ENCODE measurements at places on chromosomes 12 and 14.

DNA sequence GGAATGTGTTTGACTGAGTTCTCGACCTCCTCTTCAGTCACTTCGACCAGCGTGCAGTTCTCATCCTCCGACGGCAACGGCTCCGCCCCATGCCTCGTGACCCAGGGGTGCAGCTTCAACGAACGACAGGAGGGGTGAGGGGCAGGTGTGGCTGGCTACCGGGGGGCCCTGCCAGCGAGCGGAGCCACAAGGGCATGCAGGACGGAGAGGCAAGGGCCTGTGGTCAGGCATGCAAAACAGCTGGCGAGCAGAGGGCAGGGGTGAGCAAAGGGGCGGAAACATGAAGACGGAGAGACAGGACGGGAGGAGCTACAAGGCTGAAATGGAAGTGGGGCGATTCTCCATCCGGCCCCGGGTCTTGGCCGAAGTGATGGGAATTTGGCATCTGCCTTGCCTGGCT lies 38.7 kb downstream of the P2RX4 start:
- DNase-seq = no peak

DNA sequence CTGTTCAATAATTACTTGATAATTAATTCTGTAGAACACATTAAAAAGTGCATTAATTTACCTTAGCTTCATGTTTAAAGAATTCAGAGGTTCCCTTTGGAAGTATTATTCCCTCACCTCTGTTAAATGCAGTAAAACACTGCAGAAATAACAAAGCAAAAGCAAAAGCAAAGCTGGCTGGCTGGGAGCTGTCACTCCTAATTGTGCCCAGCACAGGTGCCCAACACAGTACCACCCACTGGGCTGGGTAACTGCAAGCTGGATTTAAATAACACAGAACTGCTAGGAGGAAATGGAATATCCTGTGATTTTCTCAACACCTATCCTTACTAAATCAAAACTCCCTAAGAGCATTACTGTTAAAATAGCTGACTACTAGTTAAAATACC lies 72.6 kb downstream of the SLC2A13 start:
- no peak for DNase-seq

DNA sequence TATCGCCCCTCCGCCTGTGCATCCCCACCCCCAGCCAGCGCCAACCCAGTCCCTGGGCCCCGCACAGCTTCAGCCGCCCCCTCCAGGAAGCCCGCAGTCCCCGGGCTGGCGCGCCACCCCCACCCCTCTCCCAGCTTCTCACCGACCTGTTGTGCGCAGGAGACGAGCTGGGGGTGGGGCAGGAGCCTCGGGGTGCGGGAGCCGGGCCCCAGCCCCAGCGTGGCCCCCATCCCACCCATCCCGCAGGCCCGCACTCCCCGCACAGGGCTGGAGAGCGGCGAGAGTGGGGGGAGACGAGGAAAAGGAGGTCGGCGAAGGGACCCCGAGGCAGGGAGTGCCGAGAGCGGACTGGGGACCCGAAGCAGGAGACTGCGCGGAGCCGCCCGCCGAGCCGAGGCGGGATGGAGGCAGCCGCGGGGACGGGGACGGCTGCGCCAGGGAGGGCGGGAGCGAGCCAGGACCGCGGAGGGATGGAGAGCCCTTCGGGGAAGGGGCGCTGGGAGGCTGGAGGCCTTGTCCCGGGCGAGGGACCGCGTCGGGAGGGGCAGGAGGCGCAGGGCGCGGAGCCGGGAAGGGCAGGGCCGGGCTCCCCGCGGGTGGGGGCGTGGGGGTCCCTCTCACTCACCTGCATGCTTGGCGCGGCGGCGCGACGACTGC lies 498 bp downstream of the PIANP start:
- DNase-seq = no peak

DNA sequence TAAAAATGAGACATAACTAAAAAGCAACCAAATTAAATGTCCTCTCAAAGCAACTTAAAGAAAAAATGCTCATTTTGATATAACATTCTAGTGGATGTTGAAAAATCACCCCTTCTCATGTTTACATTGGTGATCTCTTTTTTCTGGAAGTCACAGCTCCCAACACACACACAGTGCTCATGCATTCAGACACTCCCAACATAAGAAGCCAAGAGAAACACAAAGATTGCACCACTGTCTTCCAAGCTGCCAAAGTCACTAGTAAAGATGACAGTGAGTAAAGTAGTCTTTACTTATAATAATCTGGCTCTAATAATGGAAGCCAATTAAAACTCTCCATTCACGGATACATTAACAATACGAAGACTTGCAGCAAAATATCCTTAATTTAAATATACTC lies 218.4 kb downstream of the NTF3 start:
- DNase-seq = no peak

- DNase-seq = no peak
Observed at GRCh38 chr14:66015071-66015780, 470.9 kb upstream of the CCDC196 start.

DNA sequence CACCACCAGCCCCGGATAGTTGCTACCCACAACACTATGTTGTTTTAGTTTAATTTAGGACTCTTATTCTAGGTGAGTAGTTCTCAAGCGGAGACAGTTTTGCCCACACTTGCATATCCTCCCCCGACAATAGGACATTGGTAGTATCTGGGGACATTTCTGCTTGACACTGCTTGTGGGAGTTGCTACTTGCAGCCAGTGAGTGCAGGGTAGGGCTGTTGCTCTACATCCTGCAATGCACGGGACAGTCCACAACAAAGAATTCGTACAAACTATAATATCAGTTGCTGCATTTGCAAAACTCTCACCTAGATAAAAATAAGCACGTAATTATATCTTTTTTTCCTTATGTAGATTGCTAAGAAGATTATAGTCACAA lies 111.8 kb upstream of the DNM1L start:
- DNase-seq = no peak

DNA sequence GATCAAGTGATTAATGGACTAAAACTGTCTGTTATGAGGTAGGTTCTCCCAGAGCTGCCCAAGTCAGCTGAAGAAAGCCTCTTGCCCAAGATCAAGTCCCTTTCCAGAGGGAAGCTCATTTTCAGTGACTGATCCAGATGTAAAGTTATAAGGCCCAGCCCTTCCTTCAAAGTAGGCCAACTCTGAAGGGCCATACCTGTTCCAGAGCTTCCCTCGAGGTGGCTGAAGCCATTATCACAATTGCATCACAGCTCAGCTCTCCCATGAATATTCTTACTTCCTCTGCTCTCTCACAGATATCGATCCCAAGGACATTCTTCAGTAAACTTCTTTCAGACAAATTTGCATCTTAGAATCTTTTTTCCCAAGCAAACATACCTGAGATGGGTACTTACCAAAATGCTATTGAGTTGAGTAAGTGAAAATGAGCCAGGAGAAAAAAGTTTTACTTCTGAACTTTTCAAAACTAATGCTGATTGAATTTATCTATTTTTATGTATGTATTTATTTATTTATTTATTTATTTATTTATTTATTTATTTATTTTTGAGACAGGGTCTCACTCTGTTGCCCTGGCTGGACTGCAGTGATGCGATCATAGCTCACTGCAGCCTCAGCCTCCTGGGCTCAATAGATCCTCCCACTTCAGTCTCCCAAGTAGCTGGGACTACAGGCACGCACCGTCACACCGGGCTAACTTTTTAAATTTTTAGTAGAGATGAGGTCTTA lies 42.6 kb upstream of the USP15 start:
- no peak for DNase-seq

- DNase-seq = no peak
Observed at GRCh38 chr14:104739026-104739425, 13.9 kb upstream of the SIVA1 start.

- no peak for DNase-seq
Observed at GRCh38 chr14:51495319-51495718, 156.4 kb upstream of the FRMD6 start.

GRCh38 chr12:18160901-18161300 lies 70.9 kb upstream of the RERGL start:
- no peak for DNase-seq

- no peak for DNase-seq
Observed at GRCh38 chr14:79037593-79037992, 867.4 kb downstream of the NRXN3 start.

DNA sequence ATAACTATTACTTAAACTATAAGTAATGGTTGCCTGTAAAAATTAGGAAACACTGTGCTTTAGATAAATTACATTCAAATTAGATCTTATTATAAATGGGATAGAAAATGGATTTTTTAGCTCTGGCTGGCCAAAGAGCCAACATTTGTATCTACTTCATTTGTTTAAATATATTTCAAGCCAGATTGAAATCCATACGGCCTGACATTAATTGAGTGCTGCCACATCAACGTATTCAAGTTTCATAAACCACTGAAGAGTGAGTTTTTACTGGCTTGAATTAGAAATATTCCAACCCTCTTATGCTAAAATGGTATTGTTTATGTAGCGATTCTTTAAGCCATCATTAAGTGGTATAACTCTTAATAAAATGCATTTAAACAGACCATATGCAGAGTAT lies 133.3 kb downstream of the VRK1 start:
- DNase-seq = no peak

GRCh38 chr12:5280086-5280485 lies 151.8 kb upstream of the NTF3 start:
- DNase-seq = no peak

DNA sequence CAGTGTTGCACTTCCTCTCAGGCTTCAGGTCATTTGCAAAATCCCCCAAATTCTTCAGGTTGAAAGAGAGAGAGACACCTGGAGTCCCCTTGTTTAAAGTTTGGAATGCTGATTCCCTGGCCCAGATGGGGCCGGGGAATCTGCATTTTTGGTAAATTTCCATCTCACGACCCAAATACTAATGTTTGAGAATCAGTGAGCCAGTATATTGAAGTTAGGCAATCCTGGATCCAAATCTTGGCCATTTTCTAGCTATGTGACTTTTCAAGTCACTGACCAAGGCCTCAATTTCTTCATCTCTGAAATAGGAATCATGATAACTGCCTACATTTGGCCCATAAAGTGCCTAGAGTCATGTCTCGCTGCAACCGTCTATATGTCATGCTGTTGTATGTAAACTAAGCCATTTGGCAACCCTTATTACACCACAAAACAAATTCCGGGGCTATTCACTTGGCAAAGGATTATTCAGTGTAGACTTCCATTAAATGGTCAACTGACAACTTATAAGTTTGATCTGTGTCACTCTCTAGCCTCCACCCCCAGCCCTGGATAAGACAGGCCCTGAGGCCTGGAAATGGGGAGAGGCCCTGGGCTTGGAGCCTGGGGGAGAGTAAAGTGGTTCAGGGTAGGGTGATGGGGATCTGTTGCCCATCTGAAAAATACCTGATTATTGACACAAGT lies 3.7 kb upstream of the ZFP36L1 start:
- no peak for DNase-seq

DNA sequence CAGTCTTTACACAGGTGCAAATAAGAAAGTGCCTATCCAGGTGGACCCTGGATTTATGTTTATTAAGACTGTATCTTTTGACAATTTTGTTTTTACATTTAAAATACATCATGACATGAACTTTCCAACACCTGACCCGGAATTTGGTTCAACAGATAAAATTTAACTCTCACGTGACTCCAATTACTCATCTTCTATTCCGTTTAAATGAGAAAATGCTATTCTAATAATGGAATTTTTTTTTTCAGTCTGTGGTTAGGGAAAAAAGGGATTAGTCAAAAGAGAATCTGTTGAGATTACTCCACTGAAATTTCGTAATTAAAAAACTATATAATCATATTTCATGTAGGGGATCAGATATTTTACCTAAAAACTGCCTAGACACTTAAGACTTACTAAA lies 11.1 kb downstream of the VPS37B start:
- peak; percentile 50 for DNase-seq

DNA sequence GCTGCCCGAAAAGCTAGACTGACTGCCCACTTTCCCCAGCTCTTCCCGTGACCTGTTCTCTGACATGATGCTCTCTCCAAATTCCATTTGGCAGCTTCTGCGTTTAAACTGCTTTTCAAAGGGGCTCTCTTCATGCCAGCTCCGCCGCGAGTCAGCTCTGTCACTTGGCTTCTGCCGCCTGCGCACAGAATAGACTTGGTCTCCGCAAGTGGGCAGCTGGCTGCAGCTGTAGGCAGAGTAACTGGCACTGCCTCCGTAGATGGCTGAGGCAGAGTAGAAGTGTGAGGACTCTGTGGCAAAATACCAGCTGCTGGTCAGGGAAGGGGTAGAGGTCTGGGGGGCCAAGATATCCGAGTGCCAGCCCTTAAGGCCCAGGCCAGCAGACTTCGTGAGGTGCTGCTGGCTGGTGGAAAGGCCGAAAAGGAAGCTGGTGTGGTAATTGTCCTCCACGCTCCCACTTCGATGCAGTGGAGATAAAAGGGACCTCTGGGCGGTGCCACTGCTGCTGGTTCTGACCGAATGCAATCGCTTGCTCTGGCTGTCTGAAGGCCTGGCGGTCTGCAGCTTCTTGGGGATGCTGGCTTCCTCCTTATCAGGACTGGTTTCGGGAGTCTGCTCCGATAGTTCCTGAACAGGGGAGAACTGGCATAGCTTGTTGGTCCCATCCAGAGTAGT lies 85.7 kb downstream of the DUSP16 start:
- DNase-seq = no peak

GRCh38 chr14:104161602-104162367 lies 23.4 kb downstream of the KIF26A start:
- no peak for DNase-seq

DNA sequence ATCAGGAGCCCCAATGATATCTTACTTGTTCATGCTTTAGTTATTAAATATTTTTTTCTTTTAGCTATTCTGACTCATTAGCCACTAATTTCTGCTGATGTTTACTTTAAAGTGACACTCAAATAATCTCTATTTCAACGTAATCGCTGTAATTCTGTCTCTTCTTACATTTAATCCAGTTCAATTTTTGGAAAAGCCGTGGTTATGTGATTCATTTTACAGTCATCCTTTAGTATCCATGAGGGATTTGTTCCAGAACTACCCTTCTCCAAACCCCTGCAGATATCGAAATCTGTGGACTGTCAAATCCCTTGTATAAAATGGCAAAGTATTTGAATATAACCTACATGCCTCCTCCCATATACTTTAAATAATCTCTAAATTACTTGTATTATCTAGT lies 1103.4 kb downstream of the LRFN5 start:
- peak; percentile 31 for DNase-seq

DNA sequence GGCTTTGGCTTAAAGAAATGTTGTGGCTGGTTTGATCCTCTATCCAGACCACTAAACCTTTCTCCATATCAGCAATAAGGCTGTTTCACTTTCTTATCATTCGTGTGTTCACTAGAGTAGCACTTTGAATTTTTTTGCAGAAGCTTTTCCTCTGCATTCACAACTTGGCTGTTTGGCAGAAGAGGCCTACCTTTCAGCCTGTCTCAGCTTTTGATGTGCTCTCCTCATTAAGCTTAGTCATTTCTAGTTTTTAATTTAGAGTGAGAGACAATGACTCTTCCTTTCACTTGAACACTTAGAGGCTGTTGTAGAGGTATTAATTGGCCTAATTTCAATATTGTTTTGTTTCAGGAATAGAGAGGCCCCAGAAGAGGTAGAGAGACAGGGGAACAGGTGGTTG lies 13.8 kb downstream of the KCNMB4 start:
- no peak for DNase-seq

GRCh38 chr12:108629151-108629550 lies 4.5 kb downstream of the SELPLG start:
- DNase-seq = no peak

DNA sequence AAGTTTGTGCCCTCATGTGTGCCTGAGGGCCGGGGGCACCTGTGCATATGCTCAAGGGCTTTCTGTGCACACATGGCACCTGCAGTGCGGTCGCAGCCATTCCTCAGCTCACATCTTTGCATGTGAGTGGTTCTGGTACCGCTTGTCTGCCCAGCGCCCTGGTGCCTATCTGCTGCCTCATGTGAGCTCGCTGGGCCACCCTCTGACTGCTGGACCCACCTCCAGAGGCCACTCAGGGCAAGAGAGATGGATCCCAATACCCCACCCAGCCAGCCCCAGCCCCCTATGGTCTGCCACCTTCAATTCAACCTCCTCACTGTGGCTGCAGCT lies 5.4 kb upstream of the AMN start:
- no peak for DNase-seq
